ENCODE measurements at places on chromosomes 11 and 22.

GRCh38 chr11:106959800-106960199, 58.5 kb downstream of the GUCY1A2 start:
- no peak overlapping the region for H3K27ac ChIP-seq
- H3K36me3 ChIP-seq, result no peaks in the 10 kb centered on the region
- H3K4me3 ChIP-seq, result no peak overlapping the region

GRCh38 chr22:49657275-49657973, 170.2 kb downstream of the BRD1 start:
- peak overlapping the region; percentile 96 for H3K4me3 ChIP-seq
- H3K36me3 ChIP-seq, result peaks cover 6% of the 10 kb centered on the region
- peak overlapping the region; percentile 78 for H3K27ac ChIP-seq

DNA sequence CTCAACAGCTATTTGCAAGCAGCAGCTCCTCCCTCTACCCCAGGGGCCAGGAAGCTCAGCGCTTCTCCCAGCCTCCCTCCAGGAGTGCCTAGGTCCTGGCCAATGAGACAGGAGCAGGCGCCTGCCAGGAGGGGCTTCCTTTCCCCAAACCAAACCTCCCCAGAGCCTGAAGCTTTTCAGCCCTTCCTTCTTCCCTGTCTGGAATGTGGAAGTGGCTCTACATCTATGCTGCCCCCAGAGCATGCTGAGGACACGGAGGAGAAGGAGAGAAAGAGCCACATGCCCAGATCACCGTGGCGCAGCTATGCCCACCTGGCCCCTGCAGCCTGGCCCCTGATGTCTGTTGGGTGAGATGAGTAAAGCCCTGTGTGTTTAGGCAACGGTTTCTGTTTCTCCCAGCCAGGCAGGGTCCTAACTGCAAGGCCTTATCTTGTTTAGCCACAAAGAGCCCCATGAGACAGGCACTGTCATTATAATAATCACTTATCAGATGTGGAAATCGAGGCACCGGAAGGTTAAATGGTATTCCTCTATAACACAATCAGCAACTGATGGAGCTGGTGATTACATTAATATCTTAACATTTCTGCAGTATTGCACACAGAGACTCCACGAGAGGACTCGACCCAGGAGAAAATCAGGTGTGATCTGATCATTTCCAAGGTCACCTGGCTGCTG, 315.8 kb downstream of the CTTN start:
- peaks cover 4% of the 10 kb centered on the region for H3K4me1 ChIP-seq
- no peak overlapping the region for H3K4me3 ChIP-seq
- H3K27ac ChIP-seq, result no peak overlapping the region
- DNase-seq, result no peak
- H3K27me3 ChIP-seq, result peaks cover 63% of the 10 kb centered on the region

GRCh38 chr11:14884667-14885273, 7.3 kb downstream of the CYP2R1 start:
- no peak for DNase-seq
- no peak overlapping the region for H3K4me3 ChIP-seq
- peaks cover 3% of the 10 kb centered on the region for H3K36me3 ChIP-seq
- peaks cover 29% of the 10 kb centered on the region for H3K4me1 ChIP-seq
- no peaks in the 10 kb centered on the region for H3K27me3 ChIP-seq

GRCh38 chr11:88016392-88017170, 158.7 kb downstream of the RAB38 start:
- H3K4me1 ChIP-seq, result no peaks in the 10 kb centered on the region
- H3K36me3 ChIP-seq, result no peaks in the 10 kb centered on the region
- H3K4me3 ChIP-seq, result no peak overlapping the region
- H3K27me3 ChIP-seq, result peaks cover 15% of the 10 kb centered on the region
- no peak for DNase-seq

DNA sequence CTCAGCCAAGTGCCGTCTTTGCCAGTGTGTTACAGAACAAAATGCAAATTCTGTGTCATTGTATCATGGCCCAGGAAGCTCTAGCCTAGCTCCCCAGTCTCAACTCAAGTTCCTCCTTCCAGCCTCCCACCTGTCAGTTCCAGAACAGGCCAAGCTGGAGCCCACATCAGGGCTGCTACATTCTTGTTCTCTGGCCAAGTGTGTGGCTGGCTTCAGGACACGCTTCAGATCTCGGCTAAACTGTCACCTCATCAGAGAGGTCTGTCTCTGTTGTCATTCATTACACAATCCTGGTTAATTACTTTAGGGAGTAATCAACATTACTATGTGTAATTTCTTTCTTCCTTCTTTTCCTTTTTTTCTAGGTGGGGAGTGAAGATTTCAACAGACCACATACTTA, 347.0 kb upstream of the SYN3 start:
- H3K27me3 ChIP-seq, result no peaks in the 10 kb centered on the region
- no peak overlapping the region for H3K27ac ChIP-seq
- no peaks in the 10 kb centered on the region for H3K36me3 ChIP-seq

DNA sequence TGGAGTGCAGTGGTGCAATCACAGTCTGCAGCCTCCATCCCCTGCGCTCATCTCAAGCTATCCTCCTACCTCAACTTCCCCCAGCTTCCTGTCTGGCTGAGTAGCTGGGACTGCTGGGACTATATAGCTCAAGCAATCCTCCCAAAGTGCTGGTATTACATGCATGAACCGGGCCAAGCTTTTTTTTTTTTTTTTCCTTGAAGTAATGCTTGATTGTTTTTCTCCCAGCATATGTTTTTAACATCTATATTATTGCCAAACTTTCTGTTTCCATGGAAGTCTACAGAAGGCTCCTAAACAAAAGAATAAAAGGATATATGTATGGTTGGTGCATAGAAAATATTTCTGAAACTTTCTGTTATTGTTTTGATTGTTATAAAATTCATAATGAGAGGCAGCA, 853.6 kb downstream of the KCNA4 start:
- no peaks in the 10 kb centered on the region for H3K27me3 ChIP-seq
- no peak for DNase-seq
- no peaks in the 10 kb centered on the region for H3K4me1 ChIP-seq

- peaks cover 5% of the 10 kb centered on the region for H3K4me1 ChIP-seq
- DNase-seq, result no peak
- no peaks in the 10 kb centered on the region for H3K27me3 ChIP-seq
- H3K4me3 ChIP-seq, result no peak overlapping the region
These were observed 19.7 kb upstream of the MYRF start for GRCh38 chr11:61732705-61733104.

DNA sequence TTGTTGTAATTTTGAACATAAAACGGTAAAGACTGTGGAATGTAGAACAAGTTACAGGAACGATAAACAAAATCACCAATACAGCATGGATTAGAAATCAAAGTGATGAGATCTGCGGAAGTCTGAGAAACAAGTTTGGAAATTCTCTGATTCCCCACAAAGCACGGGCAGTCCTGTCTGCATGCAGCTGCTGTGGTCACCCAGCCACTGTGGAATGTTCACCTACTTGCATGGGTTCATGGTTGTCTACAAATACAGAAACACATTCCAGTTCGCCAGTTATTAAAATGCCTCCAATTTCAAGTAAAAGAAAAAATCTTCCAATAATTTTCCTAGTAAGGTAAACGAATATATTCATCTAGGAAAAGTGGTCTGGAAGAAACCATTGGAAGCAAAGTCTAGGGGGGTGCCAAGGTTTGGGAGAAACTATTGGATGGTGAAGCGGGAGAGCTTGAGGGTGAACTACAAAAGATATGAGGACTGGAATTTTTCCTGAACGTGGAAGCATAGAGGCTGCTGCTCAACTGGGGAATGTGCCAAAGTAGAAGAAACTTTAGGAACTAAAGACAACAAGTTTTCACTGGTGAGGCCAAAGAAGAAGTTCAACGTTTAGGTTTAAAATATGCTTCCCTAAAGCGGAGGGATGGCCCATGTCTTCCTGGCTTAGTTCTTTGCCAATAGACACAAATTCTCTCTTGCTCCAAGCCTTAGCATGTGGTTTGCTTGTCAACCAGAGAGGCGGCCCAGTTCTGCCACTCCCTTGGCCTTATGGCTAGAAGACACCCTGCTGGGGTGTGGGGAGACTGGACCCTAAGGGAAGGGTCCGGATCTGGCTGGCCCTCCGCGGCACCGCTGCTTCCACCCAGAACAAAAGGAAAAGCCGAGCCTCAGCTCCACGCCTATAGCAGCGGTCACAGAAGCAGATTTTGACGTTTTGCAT, 70.2 kb downstream of the CTTN start:
- no peak for DNase-seq
- H3K27ac ChIP-seq, result no peak overlapping the region
- peaks cover 31% of the 10 kb centered on the region for H3K27me3 ChIP-seq
- H3K4me3 ChIP-seq, result no peak overlapping the region
- peaks cover 5% of the 10 kb centered on the region for H3K4me1 ChIP-seq
- H3K36me3 ChIP-seq, result no peaks in the 10 kb centered on the region

- peaks cover 2% of the 10 kb centered on the region for H3K36me3 ChIP-seq
- H3K27ac ChIP-seq, result no peak overlapping the region
- no peaks in the 10 kb centered on the region for H3K27me3 ChIP-seq
- no peak overlapping the region for H3K4me3 ChIP-seq
- no peaks in the 10 kb centered on the region for H3K4me1 ChIP-seq
These were observed 13.1 kb upstream of the RAB38 start for GRCh38 chr11:88188251-88188931.

- peaks cover 18% of the 10 kb centered on the region for H3K27me3 ChIP-seq
- H3K27ac ChIP-seq, result no peak overlapping the region
- H3K4me3 ChIP-seq, result no peak overlapping the region
- no peak for DNase-seq
- H3K36me3 ChIP-seq, result no peaks in the 10 kb centered on the region
These were observed 59.9 kb downstream of the NCAM1 start for GRCh38 chr11:113021111-113021510.

DNA sequence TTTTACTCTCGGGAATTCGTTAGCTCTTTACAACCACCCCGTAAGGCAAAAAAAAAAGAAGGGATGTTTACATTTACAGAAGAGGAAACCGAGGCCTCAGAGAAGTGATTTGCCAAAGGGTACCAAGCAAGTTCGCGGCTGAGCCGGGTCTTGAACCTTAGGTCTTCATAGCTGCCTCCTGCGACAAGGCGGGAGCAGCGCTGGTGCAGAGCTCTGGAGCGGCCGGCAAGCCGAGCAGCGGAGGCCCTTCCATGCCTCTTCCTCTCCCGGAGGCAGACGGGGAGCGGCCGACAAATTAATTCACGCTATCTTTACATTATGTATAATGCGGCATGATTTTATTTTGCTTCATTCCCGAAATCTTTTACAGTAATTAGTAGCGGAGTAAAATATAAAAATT, 536.3 kb downstream of the INSC start:
- peaks cover 3% of the 10 kb centered on the region for H3K4me1 ChIP-seq
- no peaks in the 10 kb centered on the region for H3K36me3 ChIP-seq
- DNase-seq, result no peak
- no peak overlapping the region for H3K27ac ChIP-seq
- peaks cover 46% of the 10 kb centered on the region for H3K27me3 ChIP-seq
- H3K4me3 ChIP-seq, result peak overlapping the region; percentile 70

GRCh38 chr11:117792241-117792640, 4.8 kb downstream of the DSCAML1 start:
- H3K27me3 ChIP-seq, result peaks cover 88% of the 10 kb centered on the region
- no peaks in the 10 kb centered on the region for H3K36me3 ChIP-seq
- DNase-seq, result no peak
- H3K27ac ChIP-seq, result no peak overlapping the region
- H3K4me1 ChIP-seq, result peaks cover 6% of the 10 kb centered on the region

DNA sequence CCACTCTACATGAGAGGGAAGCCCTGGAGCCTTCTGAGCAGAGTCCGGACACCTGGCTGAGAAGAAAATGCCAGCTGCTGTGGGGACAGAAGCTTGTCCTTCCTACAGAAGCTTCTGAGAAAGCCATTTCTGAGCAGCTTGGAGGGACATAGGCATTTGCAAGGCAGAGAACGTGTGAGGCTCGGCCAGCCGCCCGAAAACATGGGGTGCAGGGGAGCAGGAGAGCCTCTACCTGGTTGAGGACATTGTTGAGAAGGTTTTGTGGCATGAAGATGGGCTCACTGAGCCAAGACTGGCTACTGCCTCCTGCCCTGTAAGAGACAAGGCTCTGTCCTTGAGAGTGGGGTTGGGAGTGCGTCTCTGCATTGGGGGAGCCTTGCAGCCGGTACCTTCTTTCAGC, 25.3 kb downstream of the SAMM50 start:
- no peak overlapping the region for H3K4me3 ChIP-seq
- H3K27ac ChIP-seq, result no peak overlapping the region
- no peaks in the 10 kb centered on the region for H3K27me3 ChIP-seq
- H3K36me3 ChIP-seq, result peaks cover 10% of the 10 kb centered on the region
- H3K4me1 ChIP-seq, result peaks cover 6% of the 10 kb centered on the region

GRCh38 chr22:42743501-42743991, 22.9 kb upstream of the A4GALT start:
- H3K4me1 ChIP-seq, result peaks cover 3% of the 10 kb centered on the region
- no peak overlapping the region for H3K27ac ChIP-seq
- H3K36me3 ChIP-seq, result no peaks in the 10 kb centered on the region
- no peak overlapping the region for H3K4me3 ChIP-seq
- H3K27me3 ChIP-seq, result peaks cover 36% of the 10 kb centered on the region

DNA sequence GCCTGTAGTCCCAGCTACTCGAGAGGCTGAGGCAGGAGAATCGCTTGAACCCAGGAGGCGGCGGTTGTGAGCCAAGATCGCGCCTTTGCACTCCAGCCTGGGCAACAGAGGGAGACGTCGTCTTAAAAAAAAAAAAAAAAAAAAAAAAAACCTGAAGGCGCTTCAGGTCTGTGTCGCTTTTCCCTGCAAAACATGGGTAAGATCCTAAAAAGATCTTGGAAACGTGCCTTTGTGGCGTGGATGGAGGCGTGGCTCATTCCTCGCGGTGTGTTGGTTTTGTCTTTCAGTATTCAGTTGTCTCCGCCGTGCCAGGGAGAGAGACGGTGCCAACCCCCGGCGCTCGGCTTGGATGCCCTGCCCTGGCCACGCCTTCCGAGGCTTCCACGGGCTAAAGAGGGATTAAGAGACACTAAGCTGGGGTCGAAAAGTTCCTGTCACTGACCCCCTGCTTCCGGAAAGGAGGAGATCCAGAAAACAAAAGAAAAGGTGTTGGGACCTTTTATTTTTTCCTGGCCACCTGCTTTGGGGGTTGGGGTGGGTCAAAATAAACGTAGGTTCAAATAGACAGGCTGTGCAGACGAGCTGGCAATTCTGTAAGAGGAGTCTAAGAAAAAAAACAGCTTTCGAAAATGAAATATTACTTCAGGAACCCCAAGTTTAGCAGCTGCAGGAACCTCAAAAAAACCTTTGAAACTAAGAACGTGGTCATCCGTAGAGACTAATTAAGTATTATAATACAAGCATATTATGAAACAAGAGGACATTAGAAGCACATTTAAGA, 1.1 kb upstream of the SLC35F2 start:
- H3K27ac ChIP-seq, result peak overlapping the region; percentile 91
- peaks cover 5% of the 10 kb centered on the region for H3K27me3 ChIP-seq
- peaks cover 31% of the 10 kb centered on the region for H3K4me1 ChIP-seq
- peak overlapping the region; percentile 96 for H3K4me3 ChIP-seq
- no peak for DNase-seq
- H3K36me3 ChIP-seq, result peaks cover 2% of the 10 kb centered on the region

DNA sequence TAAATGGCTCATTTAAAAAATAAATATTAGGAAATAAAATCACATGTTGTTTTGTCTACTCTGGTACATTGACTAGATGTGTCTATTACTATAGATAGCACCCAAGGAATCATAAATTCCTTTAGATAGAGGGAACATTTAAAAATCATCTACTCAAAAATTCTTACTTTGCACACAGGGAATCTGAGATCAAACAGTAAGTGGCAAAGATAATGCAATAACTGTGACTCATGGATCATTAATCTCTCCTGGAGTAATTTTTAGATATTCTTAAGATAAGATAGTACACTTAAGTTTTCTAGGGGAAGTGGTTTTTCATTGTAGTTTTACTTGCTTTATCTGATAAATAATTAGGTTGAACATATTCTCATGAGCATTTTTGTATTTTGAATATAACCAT, 468.9 kb downstream of the LUZP2 start:
- no peak overlapping the region for H3K4me3 ChIP-seq
- no peaks in the 10 kb centered on the region for H3K36me3 ChIP-seq
- no peaks in the 10 kb centered on the region for H3K27me3 ChIP-seq
- DNase-seq, result no peak

Data from T-helper 17 cell (primary cell).